RPMI8226 (cell line): ENCODE measurements at places on chromosomes 13 and 19.

- DNase-seq, result no peak
These were observed 548.5 kb upstream of the SLC10A2 start for GRCh38 chr13:103614761-103615160.

GRCh38 chr19:38375098-38375493, 725 bp downstream of the PSMD8 start:
- DNase-seq, result peak; percentile 16

DNA sequence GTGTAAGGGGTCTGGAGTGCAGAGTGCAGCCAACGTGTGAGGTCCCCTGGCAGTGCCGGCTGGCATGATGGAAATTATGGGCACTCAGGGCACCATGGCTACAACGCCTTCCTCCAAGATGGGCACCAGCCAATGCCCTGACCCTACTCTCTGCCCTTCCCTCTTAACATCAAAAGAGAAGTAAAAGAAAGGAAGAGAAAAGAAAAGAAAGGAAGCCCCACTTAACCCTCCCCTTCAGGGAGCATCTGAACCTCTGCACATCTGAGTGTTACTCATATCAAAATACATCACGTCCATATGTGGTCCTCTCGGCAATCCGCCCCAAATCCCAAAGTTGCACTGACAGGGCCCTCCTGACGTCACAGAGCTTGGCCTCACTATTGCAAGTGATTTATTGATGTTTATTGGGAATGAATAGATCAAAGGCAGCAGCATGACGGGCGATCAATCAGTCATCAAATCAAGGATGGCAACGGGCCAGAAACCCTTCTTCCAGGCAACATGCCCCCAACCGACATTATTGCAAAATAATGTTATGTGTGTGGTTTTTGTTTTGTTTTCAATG, 1.3 kb downstream of the TSHZ3 start:
- DNase-seq, result no peak

DNA sequence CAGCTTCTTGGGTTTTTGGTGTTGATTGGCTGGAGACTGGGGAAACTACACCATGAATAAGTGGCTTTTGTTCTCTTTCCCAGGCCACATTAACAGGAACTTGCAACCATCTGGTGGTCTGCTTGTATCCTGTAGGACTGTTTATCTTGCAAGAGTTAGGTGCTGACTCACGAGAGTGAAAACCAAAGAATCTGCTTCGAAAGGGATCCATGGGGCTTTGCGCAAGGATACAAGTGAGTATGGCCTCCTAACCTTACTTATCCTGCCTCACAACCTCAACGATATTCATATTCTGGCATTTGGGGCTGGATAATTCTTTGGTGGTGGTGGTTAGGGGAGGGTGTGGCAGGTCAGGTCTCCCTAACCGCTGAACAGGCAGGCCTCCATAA, 4.7 kb upstream of the SIGLECL1 start:
- DNase-seq, result no peak

- DNase-seq, result no peak
These were observed 182.3 kb upstream of the KLF12 start for GRCh38 chr13:74316547-74316946.

DNA sequence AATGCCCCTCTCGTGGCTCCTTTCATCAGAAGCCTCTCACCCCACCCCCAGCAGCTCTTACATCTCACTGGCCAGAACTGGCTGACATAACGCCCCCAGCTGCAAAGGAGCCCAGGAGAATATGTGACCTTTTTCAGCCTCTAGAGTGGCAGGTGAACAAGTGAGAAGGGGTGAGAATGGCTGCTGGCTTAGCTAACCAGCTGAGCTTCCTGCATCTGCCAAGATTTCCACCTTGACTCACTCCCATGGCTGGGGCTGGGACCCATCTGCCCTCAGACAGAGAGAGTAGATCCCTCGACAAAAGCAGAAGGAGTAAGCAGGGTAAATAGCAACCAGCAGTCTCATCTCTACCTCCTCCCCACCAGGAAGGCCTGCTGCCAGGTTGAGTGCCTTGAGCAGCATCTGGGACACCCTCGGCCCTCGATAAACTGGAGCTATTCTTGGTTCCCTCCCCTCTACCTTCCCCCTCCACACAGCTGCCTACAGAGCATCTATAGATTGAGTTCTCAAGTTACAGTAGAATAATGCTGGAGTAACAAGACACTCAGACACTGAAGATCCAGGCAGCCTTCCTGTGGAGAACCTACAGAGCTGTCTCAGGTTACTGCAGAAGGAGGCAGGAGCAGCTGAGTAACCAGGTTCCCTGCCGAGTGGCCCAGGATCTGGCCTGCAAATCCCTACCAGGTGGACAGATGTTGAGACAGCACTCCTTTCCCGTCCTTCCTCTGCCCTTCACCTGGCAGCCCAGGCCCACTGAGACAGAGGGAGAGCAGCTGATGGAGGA, 15.5 kb downstream of the KASH5 start:
- no peak for DNase-seq

- DNase-seq, result peak; percentile 5
These were observed 36.8 kb upstream of the TM9SF2 start for GRCh38 chr13:99464441-99464949.
